PC-9 (cell line): ENCODE measurements at places on chromosomes 2 and 18.

- H3K27ac ChIP-seq, result no peak overlapping the region
- no peaks in the 10 kb centered on the region for H3K4me1 ChIP-seq
- H3K4me3 ChIP-seq, result no peak overlapping the region
- H3K27me3 ChIP-seq, result no peaks in the 10 kb centered on the region
- no peak for DNase-seq
Measured at GRCh38 chr2:183011743-183012142, 26.5 kb downstream of the NCKAP1 start.

DNA sequence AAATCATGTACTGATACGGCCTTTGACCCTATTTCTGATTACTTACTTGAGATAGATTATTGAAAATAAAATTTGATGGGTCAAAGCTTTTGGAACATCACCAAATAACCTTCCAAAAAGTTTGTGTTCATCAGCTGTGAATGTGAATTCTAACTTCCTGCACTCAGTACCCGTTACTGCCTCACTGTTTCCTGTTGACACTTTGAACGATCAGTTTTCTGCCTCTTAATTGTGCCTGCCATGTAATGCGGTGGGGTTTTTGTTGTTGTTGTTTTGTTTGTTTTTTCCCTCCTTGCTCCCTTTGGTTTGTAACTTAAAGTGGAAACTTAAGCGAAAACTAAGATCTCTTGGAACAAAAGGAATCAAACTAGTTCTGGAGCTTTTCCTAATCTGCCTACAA, 18.9 kb downstream of the ATG16L1 start:
- no peak overlapping the region for H3K4me3 ChIP-seq
- no peak for DNase-seq
- H3K27ac ChIP-seq, result no peak overlapping the region
- H3K27me3 ChIP-seq, result no peaks in the 10 kb centered on the region
- no peaks in the 10 kb centered on the region for H3K4me1 ChIP-seq

DNA sequence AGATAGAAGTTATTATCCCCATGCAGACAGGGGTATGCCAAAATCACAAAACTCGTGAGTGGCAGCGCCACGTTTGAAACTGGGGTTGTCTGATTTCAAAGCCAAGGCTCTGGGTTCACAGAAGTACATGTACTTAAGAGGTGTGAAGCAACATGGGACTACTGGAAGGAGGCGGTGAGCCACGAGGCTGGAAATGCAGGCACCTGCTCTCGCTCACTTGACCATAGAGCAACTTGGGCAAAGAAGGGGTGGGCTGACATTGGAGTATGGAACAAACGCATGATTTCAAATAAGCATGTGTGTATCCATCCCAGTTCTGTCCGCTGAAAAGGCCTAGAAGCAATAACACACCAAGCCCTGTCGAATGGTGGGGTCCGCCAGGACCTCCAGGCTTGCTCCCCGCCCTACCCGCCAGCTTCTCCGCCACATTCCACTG, 593 bp upstream of the ACTR2 start:
- H3K4me3 ChIP-seq, result peak overlapping the region; percentile 80
- H3K27me3 ChIP-seq, result no peaks in the 10 kb centered on the region
- peak; percentile 47 for DNase-seq
- peak overlapping the region; percentile 38 for H3K27ac ChIP-seq
- H3K4me1 ChIP-seq, result peaks cover 46% of the 10 kb centered on the region
- H3K36me3 ChIP-seq, result peaks cover 5% of the 10 kb centered on the region; the same call in 1 of the 2 replicates

DNA sequence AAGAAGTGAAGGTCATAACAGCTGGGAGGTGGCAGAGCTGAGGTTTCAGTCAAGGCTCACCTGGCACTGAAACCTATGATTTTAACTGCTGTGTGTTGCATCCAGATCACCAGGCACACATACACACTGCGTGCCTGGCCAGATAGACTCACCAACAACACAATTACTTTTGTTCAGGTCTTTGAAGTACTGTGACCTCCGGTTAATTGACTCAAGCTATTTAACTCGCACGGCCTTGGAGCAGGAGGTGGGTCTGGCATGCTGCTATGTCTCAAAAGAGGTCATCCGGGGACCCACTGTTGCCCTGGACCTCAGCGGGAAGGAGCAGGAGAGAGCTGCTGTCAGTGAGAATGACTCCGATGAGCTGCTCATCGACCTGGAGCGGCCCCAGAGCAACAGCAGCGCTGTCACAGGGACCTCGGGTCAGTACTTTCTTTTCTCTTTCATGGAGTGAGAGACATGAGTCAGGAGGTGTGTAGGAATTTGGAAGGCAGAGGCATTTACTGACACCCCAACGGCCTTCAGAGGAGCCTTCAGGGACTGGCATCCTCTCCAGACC, 104.1 kb downstream of the ESCO1 start:
- H3K36me3 ChIP-seq, result no peaks in the 10 kb centered on the region
- no peak overlapping the region for H3K4me3 ChIP-seq
- H3K27ac ChIP-seq, result no peak overlapping the region
- H3K27me3 ChIP-seq, result no peaks in the 10 kb centered on the region
- DNase-seq, result no peak

DNA sequence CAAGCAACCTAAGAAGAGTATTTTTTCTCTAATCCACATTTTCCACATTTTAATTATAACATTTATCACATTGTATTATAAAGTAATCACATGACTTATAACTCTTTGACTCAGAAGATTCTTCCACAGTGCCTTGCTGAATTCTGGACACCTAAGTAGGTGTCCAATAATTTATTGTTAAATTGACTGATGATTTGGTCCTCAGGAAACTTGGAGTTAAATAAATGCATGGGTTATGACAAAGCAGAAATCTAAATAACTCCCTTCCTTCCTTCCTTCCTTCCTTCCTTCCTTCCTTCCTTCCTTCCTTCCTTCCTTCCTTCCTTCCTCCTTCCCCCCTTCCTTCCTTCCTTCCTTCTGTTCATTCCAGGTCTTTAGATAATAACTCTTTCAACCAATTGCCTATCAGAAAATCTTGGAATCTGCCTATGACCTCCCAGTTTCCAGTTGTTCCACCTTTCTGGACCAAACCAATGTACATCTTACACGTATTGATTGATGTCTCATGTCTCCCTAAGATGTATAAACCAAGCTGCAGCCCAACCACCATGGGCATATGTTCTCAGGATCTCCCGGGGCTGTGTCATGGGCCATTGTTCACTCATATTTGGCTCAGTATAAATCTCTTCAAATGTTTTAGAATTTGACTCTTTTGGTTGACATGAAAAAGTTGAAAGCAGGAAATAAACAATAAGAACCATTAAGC, 10.4 kb upstream of the KDSR start:
- no peak for DNase-seq
- no peak overlapping the region for H3K4me3 ChIP-seq
- no peaks in the 10 kb centered on the region for H3K4me1 ChIP-seq
- H3K27me3 ChIP-seq, result no peaks in the 10 kb centered on the region
- no peak overlapping the region for H3K27ac ChIP-seq

- H3K27ac ChIP-seq, result peak overlapping the region; percentile 100
- H3K4me3 ChIP-seq, result peak overlapping the region; percentile 41; the same call in 1 of the 2 replicates
- peaks cover 74% of the 10 kb centered on the region for H3K4me1 ChIP-seq
- no peaks in the 10 kb centered on the region for H3K36me3 ChIP-seq
- peak; percentile 81 for DNase-seq
Measured at GRCh38 chr2:70525032-70525431, 28.6 kb downstream of the TGFA start.
